ENCODE measurements at places on chromosomes 12 and 14.

GRCh38 chr12:4147031-4147481 lies 126.5 kb upstream of the CCND2 start:
- DNase-seq, result no peak

DNA sequence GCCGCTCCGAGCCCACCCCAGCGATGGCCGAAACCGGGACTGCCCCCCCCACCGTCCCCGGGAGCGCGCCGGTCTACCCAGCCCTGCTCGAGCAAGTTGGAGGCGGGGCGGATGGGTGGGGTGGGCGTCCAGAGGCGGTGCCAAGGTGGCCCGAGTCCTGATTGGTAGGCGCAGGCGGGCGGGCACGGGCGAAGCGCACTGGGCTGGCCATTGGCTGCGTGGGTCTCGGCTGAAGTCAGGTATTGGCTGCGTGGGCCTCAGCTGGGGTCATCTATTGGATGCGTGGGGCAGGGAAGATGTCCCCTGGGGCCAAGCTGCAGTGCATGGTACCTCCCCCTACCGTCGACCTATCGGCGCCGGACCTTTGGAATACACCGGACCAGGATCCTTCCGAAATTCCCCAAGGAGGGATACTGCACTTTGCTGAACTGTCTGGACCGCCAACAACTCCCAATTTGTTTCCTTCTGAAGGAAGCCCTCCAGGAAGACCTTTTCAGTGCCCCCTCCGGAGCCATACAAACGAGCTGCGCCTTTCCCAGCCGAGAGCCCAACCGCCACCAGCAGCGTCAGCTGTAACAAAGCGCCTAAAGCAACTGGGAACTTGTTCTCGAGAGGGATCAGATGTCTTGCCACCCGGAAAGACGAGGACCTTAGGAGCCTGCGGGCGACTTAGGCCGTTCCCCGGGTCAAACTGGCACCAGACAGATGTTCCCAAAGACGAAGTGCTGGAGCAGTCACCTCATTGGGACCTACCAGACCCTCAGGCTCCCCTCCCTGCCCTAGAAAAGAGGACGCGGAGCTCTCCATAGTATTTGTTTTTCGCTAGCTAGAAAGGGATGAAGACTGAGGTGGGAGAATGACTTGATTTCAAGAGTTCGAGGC lies at the start of gene HOMEZ:
HOMEZ (minus strand) TSS at position 113 of the 882 bp plus-strand sequence. CDS start 180 bp downstream, outside the sequence.
- peak; percentile 83 for DNase-seq

DNA sequence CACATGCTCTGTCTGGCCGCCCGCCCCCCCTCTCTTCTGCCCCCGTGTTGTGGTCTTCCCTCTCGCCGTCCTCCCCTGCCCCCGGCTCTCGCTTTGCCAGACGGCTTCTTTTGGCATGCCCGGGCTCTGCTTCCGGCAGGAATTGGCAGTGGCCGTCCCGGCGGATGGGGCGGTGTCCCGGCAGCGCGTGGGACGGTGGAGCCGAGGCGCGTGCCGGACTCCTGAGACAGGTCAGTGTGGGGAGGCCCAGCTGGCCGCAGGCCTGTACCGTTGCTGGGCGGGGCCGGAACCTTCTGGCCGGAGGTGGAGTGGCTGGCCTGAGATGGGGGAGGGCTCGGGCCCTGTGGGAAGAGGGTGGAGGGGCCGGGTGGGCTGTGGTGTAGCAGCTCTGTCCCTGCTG lies 17.1 kb downstream of the KIF26A start:
- DNase-seq, result no peak

DNA sequence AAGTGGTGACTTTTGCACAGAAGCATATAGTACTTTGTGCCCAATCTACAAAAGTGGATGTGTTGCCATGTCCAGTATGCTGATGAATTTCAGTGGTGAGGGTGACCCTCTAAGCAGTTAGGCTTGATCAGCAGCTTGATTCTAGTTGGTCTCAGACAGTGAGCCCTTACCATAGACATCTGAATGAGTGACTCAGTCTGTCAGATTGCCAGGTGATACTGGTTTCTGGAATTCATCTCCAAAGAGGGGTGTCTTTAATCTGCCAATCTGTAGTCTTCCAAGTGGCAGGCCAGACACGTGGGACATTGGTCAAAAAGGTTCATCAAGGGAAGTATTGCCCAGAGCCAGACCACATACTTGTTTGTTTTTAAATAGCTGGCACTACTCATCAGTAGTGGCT lies 187.4 kb upstream of the SLC16A7 start:
- DNase-seq, result no peak

DNA sequence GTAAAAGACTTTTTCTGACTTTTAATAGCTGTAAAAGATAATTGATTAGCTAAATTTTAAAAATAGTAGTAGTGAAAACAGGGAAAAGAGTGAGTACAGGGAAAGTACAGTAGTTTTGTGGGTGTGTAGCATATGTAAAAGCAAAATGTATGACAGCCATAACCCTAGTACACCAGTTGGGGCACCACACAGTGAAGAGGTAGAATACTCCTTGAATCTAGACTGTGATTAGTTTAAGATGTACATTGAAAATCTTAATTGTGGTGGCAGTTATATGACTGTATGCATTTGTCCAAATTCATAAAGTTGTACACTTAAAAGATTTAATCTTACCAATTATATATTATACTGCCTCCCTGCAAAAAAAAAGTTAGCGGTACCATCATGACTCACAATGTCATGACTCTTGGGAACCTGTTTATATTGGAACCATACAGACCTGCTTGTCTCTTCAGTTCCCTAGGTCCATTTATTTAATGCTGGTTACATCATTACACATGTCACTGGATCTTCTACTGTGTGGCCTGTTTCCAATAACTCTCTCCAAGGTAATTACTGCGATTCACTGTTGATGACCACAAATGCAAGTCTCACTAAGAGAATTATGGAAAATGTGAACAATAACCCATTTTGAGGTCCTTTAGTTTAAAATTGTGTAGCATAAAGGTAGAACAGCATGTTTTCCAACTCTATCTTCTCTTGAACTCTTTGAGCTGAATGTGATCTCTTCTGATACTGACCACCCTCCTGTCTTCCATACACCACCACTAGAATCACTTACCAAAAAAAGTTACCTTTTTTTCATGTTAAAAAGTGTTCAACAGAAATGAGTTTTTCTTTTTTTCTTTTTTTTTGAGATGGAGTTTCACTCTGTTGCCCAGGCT lies 264.2 kb upstream of the AMIGO2 start:
- DNase-seq, result no peak

GRCh38 chr12:110165540-110166159 lies 41.5 kb downstream of the IFT81 start:
- no peak for DNase-seq

GRCh38 chr14:75806352-75806832 lies 145.3 kb downstream of the TTLL5 start:
- no peak for DNase-seq

DNA sequence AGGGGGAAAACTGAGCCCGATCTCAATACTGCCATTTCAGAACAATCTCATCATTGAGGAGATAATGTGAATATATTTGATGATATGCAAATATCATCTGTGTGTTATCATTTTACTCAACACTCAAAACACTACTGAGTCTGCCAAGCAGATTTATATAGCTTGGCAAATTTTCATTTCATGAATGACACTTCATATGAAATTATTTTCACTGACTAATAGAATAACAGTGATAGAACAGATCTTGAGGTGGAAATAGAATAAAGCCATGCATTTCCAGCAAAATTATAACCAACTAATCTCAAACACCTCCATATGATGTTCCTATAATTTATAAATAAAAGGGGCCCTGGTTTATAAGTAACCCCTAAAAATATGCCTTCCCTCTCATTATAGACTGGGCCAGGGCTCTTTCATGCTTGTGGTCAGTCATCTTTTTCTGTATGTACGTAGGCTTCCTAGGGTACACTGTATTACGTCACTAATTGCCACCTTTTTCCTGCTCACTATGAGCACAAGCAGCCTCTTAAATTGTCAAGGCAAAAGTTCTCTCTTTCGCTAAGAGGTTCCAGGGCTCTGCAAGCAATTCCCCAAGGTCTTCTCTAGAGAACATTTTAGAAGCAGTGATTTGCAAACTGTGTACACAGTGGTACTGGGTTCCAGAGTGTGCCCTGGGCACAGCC lies 197.1 kb upstream of the FOXN3 start:
- no peak for DNase-seq

- no peak for DNase-seq
These were observed 648 bp downstream of the CHD4 start for GRCh38 chr12:6606331-6607131.

DNA sequence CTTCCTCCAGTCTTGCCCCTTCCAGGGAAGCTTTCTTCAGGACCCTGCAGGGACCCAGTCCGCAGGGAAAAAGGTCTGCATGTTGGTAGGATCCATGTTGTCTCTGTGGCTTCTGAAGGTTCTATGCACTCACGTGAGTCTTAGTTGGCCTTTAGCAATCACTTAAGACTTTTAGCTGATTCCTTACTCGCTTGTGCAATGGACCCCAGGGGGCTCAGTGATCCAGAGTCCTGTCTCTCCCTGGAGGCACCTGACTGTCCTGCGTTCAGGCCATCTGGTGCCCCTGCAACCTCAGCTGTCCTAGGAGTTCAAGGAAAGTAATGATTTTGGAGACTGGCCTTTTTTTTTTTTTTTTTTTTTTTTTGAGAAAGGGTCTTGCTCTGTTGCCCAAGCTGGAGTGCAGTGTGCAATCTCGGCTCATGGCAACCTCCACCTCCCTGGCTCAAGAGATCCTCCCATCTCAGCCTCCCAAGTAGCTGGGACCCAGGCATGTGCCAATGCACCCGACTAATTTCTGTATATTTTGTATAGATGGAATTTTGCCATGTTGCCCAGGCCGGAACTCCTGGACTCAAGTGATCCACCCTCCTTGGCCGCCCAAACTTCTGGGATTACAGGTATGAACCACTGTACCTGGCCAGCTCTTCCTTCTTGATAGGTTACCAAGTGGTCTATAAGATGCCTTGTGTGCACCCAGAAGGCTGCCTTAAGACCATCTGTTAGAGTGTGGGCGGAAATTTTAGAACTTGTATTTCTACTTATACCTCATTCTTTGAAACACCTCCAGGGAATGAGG lies 4.6 kb downstream of the IFI27L2 start:
- DNase-seq, result no peak

GRCh38 chr14:21098076-21098891 lies at the start of gene ZNF219:
ZNF219 (minus strand) TSS chr14:21098655; CDS start chr14:21093591, 5,064 bp downstream.
- peak; percentile 48 for DNase-seq

- DNase-seq, result no peak
These were observed 5.8 kb upstream of the CHPT1 start for GRCh38 chr12:101691503-101692096.

DNA sequence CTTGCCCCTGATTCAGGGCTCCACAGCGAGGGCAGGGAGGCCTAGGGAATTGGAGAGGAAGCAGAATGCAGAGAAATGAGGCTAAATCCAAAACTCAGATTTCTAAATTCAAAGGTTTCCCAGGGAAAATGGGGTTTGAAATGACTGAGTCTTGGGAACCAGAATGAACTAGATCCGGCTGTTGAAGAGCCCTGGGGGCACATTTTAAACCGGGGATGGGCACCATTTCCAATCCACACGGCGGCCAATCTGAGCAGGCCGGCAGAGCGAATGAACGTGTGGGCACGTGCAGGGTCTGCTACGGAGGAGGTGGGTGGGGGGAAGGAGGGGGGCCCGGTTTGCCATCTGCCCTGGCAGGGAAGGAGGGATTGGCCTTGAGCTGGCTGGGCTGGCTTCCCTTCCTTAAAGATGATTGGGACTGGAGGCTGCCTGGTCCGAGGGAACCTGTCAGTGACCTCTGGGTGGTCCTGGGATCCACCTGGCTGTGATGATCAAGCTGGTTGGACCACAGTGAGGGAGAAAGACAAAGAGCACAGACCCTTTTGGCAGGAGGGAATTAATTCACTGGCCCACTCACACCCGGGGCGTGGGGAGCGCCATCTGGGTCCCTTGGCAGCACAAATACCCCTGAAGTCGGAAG lies 161.0 kb downstream of the RBM19 start:
- DNase-seq, result no peak

GRCh38 chr14:52412426-52412825 lies 98.3 kb downstream of the PTGER2 start:
- no peak for DNase-seq

- DNase-seq, result peak; percentile 10
These were observed at the start of gene CLEC7A for GRCh38 chr12:10130042-10130441. CLEC7A (minus strand) TSS chr12:10130199; CDS start chr12:10130082, 117 bp downstream.

DNA sequence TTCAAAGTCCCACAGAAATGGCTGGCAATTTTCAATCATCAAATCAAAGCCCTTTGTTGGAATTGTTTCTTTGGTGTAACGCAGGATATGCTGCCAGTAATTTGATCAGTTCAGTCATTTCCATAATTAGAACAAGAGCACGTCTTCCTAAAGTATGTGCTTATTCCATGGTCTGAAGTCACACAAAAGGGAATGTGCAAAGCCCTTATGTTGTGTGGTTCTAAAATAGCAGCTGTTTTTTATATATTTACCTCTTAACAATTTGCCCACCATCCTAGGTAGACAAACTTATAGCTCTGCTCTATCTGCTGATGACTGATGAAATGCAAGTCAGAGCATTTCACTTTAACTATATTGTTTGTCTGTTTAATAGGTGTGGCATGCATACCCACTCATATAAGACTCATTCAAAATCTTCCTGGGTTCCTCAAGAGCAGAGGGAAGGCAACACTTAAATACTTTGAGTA lies 176.1 kb upstream of the SLC38A2 start:
- no peak for DNase-seq

GRCh38 chr12:45232146-45232755 lies 16.4 kb downstream of the ANO6 start:
- no peak for DNase-seq

DNA sequence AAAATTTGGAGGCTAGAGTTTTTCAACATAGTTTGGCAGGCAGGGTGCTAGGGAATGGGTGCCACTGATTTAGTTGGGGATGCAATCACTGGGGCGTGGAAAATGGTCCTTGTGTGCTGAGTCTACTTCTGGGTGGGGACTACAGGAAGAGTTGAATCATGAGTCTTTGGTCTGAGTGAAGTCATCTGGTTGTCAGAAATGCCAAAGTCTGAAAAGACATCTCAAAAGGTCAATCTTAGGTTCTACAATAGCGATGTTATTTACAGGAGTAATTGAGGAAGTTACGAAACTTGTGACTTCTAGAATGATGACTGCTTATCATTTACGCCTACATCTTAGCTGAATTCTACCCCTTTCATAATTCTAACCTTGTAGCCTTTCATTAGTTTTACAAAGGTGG lies 209.1 kb downstream of the NUBPL start:
- no peak for DNase-seq

- no peak for DNase-seq
These were observed 19.5 kb downstream of the DCP1B start for GRCh38 chr12:1984759-1985158.

- no peak for DNase-seq
These were observed 204.9 kb downstream of the DAD1 start for GRCh38 chr14:22384167-22384549.

Data from thymus (tissue), 14 donors.